ENCODE measurements at places on chromosomes 5 and 9.

GRCh38 chr9:116286297-116286696 lies 132.7 kb downstream of the PAPPA start:
- DNase-seq = peak; percentile 99

GRCh38 chr9:79868567-79869189 lies 296.9 kb downstream of the TLE4 start:
- DNase-seq = no peak

DNA sequence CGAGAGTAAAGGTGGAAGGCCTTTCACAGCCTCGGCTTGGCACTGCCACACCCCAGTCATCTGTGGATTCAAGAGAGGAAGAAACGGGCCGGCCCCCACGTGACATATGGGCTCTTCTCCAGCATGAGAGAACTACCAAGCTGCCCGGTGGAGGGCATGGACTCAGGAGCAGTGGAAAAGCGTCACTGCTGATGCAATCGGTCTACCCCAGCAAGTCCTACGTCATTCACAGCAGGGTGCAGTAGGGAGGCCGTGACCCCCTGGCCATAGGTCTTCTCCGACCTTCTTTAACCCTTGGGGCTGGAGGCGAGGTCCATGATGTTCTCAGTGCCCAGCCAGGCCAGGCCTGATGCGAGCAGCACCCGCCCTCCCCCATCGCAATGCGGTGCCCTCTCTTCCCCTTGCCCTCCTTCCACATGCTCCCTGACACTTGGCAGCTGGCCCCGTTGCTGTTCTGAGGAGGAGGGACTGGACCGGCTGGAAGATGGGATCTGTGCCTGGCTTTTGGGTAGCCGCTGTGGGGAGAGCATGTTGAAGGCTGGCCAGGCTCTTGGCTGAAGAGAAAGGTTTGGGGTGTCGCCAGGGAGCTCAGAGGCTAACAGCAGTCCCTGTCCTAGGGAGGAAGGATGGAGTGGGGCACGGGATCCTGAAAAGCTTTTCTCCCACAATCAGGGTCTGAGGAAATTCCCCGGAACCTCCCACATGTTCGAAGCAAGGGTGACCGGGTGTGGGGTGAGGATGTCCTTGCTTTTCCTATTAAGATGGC lies 89.8 kb downstream of the LIFR start:
- no peak for DNase-seq

DNA sequence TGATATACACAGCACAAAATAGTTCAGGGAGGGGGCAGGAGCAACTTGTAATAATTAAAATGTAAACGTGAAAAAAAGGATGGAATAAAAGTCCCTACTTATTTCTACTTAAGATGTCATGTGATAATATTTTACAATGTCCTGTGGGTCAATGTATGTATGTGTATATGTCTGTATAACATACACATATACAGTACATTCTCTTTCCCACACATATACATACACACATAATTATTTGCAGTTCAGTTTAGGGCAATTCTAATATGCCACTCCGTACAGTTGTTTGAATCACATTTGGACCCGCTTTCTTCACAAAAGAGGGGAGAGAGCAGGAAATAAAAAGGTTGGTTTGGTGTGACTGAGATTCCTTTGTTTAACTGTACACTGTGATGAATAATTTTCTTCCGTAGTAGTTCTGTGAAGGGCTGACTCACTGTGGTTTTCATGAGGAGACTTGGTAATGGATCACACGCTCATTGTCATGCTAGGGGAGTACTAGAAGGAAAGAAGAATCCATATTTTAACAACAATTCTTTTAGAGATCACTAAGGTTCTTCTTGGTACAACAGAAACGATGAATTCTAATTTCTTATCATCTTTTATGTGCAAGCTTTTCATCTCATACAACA lies 26.2 kb upstream of the ACOT12 start:
- DNase-seq = no peak

DNA sequence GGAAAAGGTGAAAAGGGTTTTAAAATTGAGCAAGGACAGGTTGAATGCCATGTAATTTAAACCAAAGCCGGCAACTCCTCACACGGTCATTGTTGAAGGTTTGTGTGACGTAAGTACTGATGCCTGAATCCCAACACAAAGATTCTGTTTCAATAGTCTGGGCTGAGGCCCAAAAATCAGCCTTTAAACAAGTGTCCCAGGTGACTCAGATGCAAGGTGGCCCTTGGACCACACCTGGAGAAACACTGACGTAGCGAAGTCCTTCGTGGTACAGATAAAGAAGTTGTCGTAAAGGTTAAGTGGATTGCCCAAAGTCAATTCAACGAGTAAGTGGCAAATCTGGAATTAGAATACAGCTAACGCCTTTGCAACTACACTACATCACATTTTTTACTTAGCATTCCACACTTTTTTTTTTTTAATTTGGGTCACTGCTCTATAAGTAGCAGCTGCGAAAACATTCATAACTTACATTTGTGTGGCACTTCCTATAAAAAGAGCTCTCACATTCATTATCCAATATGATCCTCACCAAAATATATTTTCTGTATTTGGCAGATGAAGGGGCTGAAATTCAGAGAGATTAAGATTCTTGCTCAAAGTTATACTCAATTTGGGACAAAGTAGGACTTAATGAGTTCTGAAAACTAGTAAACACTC lies 111.3 kb downstream of the LPAR1 start:
- DNase-seq = no peak

DNA sequence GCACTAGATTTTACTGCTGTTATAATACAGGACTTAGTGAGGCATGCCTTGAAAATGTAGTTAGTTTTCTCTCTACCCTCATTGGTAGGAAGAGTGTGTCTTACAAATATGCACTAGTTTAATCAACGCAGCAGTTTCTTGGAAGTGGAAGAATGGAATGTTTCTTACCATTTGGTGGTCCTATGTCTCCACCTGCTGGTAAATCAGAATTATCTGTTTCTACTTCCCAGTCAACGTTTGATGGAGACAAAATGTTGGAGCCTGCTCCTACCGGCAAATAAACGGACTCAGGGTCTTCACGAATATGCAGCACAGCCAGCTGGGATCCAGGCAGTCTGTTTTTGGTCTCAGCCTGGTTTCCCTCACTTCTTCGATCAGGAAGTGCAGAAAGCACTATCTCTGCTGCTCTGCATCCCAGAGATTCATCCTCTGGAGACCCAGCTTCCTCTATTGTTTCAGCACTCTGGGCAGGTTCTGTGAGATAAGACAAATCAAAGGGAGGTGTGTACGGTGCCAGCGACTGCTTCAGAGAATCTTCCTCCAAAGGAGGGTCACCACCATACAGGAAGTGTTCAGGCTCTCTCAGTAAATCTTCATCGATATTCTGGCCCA lies 59.5 kb upstream of the PCA3 start:
- peak; percentile 87 for DNase-seq

- no peak for DNase-seq
Observed at GRCh38 chr5:169221519-169221918, 79.4 kb downstream of the SLIT3 start.

GRCh38 chr9:78236551-78236910 lies 656 bp downstream of the CEP78 start:
- DNase-seq = peak; percentile 79
